ENCODE measurements at places on chromosomes 7 and 10. TPM values are rescaled to one million over a fixed set of nuclear protein-coding genes. Genes with fewer than 3 reads are reported as not detected.

The CCDC3 gene
- total RNA-seq, result 3.3 TPM

GRCh38 chr10:320771-321170 is 185.5 kb downstream of the ZMYND11 start:
- DNase-seq, result no peak

DNA sequence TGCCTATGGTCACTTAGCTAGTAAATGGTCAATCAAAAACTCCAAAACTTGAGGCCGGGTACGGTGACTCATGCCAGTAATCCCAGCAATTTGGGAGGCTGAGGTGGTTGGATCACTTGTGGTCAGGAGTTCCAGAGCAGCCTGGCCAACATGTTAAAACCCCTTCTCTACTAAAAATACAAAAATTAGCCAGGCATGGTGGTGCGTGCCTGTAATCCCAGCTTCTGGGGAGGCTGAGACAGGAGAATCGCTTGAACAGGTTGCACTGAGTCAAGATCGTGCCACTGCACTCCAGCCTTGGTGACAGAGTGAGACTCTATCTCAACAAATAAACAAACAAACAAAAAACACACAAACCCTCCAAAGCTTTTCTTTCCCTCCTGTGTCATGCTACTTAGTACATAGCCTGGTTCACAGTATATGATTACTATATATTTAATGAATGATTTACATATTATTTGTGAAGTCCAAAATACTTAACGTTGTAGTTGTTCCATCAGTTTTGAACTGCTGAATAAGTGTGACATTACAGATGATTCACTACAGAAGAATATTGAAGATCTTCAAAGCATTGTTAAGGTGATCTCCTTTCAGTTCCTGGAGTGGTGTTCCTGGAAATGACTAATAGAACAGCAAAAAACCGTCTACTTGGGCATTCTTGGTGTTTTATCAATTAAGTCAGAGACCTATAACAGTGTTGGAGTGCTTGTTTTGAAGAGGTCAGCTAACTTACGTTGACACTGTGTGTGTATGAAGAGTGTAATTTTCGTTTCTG is 72.9 kb downstream of the ADK start:
- peak; percentile 71 for DNase-seq

- DNase-seq, result no peak
Observed at GRCh38 chr7:28430616-28431015, 18.3 kb downstream of the CREB5 start.

GRCh38 chr10:133206356-133207040 is 23.5 kb upstream of the UTF1 start:
- DNase-seq, result no peak

DNA sequence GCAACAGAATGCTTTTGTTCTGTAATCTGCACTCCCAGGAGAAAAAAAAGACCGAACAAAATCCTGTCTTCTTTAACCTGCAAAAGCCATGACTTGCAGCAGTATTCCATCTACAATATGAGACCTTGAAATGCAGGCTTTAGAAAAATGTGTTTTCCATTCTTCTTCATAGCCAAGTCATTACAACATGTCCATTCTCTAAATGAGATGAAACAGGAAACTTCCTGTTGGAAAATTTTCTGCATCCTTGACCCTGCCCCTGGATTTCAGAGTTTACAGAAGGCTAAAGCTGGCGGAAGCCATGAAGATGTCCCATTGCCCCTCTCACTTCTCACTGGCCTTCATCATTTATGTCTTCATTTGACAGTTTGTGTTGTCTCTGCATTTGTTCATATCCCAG is 546.4 kb downstream of the TNS3 start:
- DNase-seq, result no peak

- no peak for DNase-seq
Observed at GRCh38 chr10:98513704-98514103, 67.0 kb upstream of the HPS1 start.

DNA sequence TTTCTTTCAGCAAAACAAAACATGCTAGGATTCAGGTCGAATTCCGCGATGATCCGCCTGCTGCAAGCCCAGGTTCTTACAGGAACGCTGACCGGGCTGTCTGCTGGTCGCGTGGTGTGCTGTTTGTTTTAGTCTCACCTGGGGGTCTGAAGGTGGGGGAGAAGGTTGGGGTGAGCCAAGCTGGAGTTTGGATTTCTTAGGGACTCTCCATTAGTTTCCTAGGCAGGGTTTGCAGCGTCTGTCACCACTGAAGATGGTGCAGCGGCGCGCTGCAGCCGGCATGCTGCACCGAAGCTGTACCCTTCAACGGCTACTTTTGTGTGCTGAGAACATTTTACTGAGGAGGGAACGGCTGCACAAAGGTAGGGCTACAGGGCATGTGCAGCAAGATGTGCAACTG is 48.7 kb downstream of the GCC1 start:
- no peak for DNase-seq

Measured in MG63 (cell line).